ENCODE measurements at places on chromosomes 11 and 22. TPM values are rescaled to one million over a fixed set of nuclear protein-coding genes. Genes with fewer than 3 reads are reported as not detected.

DNA sequence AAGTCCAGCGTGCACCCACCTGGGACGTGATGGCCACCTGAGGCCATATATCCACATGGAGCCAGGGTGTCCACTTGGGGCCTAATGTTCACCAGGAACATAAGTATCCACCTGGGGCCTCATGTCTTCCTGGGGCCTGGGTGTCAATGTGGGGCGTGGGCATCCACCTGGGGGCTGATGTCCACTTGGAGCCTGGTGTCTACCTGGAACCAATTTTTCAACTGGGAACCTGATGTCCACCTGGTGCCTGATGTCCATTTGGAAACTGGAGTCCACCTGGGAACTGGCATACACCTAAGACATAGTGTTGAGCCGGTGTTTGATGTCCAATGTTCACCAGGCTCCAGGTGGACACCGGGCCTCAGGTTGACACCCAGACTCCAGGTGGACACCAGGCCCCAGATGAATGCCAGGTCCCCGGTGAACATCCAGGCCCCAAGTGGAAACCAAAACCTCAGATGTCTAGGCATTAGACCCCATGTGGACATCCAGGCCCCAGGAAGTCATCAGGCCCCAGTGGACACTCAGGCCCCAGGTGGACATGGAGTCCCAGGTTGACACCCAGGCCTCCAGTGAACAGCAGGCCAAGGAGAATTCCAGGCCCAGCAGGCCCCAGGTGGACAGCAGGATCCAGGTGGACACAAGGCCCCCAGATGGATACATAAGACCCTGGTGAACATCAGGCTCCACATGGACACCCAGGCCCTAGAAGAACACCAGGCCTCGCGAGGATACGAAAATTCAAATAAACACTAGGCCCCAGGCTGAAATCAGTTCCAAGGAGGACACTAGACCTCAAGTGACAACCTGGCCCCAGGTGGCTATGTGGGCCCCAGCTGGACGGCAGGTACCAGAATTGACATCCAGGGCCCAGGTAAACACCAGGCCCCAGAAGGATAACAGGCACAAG is 56.0 kb upstream of the SEPTIN5 start:
- DNase-seq: no peak

DNA sequence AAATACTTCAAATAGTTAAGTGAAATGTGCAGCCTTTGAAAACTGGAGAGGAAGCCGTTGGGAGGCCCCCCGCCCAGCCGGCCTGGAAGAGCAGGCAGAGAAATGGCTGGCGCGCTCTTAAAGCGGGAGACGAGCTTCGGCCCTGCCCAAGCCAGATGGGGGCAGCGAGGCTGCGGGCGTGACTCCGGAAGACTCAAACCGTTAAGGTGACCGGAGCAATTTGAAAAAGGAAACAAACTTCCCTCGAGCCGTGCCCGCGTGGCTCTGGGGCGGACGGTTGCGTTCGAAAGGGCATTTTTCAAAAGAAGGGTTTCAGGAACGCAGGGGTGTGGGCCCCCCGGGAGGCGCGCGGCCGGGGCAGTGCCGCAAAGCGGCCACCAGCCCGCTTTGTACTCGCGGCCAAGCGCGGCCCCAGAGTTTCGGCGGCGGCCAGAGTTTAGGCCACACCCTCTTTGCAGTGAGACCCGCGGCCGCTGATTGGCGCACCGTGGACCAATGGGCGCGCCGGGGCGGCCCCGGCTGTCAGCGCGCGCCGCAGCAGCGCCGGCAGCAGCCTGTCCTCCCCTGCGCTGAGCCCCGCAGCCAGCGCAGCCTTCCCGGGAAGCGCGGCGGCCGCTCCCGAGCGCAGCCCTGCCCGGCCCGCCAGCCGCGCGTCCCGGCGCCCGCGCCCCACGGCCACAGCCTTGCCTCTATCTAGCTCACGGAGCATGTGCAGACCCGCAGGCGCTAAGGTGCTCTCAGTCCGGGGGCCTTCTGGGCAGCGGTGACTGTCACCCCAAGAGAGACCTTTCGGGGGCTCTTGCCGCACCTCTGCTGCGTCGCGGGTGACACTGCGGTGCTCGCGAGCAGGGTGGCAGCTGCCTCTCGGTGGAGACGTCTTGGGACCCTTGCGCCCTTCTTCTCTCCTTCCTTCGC is at the start of gene NAV2:
NAV2 (plus strand) TSS at position 557 of the 915 bp plus-strand sequence. CDS start 859 bp downstream, outside the sequence.
- peak; percentile 84 for DNase-seq

- DNase-seq: no peak
Measured at GRCh38 chr11:40746282-40746681, 713.2 kb downstream of the LRRC4C start.

CHRM1 gene
- not detected for total RNA-seq
